CD4-positive, alpha-beta T cell treated with Interleukin-6 at 100 ng/mL for 8 hours (primary cell): ENCODE measurements at places on chromosomes 5 and 9.

DNA sequence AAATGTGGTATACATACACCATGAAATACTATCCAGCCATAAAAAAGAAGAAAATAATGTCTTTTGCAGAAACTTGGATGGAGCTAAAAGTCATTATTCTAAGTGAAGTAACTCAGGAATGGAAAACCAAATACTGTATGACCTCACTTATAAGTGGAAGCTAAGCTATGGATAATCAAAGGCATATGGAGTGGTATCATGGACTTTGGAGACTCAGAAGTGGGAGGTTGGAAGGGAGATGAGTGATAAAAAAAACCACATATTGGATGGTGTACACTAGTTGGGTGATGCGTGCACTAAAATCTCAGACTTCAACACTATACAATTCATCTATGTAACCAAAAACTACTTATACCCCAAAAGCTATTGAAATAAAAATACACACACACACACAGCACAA is 24.5 kb downstream of the ADAMTS12 start:
- no peak for DNase-seq

DNA sequence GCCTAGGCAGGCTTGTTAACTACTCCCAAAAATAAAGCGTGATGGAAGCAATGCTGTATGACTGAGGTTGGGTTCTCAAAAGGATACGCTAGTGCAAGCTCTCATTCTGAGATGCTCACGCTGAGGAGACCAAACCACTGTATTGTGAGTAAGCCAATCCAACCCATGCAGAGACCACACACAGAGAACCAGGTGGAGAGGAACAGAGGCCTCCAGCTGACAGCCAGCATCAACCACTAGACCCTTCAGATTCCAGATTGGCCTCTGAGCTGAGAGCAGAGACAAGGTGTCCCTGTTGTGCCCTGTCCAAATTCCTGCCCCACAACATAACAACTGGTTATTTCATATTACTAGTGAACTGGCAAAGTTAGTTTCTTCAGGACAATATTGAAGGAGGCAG is 4.5 kb downstream of the TSTD2 start:
- no peak for DNase-seq

DNA sequence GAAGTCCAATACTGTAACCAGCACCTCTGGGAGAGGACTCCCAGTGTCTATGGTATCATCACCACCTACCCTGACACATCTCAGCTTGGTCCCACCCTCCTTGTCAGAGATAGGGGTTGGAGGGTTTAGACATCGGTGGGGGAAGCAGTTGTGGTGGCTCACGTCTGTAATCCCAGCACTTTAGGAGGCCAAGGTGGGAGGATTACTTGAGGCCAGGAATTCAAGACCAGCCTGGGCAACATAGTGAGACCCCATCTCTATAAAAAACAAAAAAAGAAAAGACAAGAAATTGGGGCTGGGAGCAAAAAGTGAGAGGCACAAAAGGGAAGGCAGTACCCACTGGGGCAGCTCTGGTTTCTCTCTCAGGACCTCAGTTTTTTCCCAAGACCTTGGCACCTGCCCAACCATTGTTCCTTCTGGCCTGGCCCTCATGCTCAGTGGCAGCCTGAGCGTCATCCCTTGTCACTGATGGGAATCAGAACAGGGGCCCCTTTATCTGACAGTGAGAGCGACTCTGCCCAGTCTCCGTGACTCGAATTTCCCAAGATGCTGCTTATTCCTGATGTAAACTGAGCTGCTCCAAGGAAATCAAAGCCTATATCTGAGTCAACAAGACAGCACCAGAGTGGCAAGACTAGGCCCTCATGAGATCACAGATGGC is 80.5 kb upstream of the HSPA9 start:
- no peak for DNase-seq

DNA sequence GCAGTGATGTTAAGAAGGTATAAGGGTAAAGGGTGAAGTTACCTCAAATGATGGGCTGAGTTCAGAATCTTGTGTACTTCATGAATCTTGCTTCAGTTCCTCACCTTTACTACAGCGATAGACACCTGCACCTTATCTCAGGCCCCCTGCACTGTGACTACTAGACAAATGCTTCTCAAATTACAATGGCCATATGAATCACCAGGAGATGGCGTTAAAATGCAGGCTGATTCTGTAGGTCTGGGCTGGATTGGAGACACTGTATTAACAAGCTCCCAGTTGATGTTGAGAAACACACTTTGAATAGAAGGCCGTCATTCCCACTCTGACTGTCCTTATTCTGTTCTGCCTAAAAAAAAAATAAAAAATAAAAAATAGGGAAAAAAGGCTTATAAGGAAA is 29.8 kb downstream of the TARS1 start:
- DNase-seq = no peak

GRCh38 chr9:3698076-3698475 is 172.3 kb upstream of the RFX3 start:
- no peak for DNase-seq

DNA sequence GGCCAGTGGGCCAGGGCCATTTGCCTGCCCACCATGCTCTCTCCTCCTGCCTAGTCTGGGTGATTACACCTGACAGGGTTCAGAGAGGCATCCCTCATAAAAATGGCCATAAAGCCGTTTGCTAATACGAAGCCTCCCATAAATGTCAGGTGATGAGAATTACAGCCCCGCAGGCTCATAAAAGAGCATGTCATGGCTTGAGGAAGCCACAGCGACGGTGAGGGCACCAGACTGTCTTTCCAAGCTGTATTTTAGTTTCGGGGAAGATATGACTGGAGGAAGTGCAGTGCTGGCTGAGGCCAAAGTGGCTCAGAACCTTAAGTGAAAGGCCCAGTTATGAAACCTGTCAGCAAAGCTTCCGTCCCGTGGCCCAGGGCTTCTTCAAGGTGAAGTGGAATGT is 18.5 kb upstream of the TCERG1 start:
- DNase-seq = no peak

GRCh38 chr5:93572101-93572607 is 8.9 kb downstream of the NR2F1-AS1 start:
- DNase-seq = no peak

GRCh38 chr9:4464911-4465513 is 25.3 kb upstream of the SLC1A1 start:
- DNase-seq = no peak

DNA sequence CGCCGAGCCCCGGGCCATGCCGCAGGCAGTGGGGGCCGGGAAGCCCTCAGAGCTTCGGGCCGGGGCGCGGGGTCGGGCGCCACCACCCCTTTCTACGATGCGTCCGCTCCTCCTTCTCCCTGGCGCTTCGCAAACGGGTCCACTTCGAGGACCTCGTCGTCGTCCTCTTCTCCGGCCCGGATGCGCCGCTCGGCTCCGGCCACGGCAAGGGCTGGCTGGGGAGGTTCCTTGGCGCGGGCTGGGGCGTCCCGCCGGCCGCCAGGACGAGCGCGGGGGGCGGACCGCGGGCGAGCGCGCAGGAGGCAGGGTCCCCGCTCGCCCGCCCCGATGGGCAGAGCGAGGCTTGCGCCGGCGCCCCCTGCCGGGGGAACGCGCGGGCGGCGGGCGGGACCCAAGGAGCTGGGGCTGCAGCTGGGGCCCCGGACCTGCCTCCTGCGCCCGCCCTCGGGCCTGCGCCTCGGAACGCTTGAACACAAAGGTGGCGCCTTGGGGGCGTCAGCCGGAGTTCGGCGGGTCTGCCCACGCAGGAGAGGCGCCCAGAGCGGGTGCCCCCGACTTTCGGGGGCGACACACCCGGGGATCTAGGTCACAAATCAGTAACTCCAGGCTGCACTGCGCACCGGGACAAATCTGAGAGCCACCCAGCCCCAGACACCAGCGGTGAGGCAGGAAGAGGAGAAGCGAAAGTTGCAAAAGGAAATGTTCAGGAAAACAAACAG is at the start of gene ROR2:
ROR2 (minus strand) TSS at position 283 of the 719 bp plus-strand sequence.
- peak; percentile 7 for DNase-seq

DNA sequence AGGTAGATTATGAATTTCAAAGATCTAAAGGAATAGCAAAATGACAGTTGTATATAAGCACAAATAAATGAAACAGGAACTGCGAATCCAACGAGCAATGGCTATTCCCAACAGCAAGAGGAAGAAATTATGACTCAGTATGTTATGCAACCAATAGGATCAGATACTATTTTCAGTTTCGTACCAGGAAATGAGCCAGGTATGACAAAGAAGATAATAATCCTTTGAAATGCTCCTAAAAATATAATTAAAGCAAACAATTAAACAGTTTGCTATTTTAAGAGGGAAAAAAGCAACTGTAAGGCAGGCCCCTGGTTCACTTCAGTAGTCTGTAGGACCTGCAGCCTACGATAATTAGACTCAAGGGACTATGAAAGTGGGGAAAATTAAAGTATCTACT is 58.9 kb downstream of the AUH start:
- DNase-seq = no peak

DNA sequence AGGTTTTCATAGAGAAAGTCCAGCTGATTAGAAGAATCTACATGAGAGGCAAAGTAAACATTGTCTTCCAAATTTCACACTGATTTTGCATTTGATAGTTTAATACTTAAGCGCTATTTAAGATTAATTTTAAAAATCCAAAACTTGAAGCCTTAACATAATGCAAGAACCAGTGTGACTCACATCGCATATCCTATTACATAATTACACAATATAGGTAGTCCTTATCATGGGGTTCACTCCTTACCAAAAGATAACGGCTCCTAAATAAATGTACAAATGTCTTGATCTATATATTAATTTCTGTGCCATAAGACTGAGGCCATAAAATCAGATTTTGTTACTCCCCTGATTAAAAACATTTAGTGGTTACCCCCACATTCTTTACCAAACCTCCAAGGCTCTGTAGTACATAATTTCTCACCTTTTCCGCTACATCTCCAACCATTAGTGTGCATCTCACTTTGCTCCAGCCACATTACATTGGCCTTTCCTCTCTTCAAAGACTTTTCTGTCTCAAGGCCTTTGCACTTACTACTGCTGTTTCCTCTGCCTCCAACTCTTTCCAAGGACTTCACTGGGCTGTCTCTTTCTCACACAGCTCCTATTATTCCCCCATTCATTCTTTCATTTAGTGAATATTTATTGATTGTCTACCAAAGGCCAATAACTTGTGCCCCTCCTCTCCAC is 1.0 kb downstream of the RIOK2 start:
- no peak for DNase-seq

- DNase-seq = no peak
Observed at GRCh38 chr5:181245427-181246275, 1.9 kb upstream of the RACK1 start.

DNA sequence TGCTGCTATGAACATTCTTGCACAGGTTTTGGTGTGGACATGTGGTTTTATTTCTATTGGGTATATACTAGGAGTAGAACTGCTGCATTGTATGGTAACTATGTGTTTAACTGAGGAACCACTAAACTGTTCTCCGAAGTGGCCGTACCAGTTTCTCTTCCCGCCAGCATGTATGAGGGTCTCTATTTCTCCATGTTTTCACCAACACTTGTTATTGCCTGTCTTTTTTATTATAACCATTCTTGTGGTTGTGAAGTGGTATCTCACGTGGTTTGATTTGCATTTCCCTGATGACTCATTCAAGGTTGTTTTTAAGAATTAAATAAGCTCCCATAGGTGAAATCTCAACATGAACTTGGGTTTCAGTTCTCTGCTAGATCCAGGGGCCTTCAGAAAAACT is 19.4 kb downstream of the PDE8B start:
- DNase-seq = no peak

DNA sequence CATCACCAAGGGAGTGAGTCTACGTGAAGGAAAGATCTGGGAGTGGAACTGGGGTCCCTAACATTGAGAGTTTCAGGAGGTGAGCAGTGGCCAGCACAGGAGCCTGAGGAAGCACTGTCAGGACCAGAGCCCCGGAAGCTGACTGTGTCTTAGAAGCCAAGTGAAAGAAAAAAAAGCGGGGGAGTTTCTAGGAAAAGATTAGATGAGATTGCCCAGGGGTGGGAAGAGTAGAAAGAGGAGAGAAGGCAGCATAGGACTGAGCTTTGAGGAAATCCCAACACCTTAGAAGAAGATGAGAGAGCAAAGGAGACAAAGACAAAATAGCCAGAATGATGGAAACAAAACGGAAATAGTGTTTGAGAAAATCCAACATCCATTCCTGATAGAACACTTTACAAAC is 37.0 kb upstream of the LRRTM2 start:
- DNase-seq = no peak
